GOT3 (cell line): ENCODE measurements at places on chromosomes 12 and 14.

DNA sequence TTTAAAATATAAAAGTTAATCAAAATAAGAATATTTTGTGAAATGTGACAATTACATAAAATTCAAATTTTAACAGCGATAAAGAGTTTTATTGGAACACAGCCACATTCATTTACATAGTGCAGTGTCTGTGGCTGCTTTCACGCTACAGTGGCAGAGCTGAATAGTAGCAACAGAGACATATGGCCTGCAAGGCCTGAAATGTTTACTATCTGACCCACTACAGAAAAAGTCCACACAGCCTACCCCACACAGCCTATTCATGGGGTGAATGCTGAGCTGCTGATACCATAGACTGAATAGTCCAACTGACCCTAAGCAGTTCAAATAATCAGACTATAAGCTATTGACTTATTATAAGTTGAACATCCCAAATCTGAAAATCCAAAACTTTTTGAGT is 13.2 kb downstream of the GNS start:
- DNase-seq: no peak

- no peak for DNase-seq
Observed at GRCh38 chr12:65269603-65270002, 8.9 kb upstream of the MSRB3 start.

GRCh38 chr14:53896726-53897125 is 59.9 kb downstream of the BMP4 start:
- no peak for DNase-seq

DNA sequence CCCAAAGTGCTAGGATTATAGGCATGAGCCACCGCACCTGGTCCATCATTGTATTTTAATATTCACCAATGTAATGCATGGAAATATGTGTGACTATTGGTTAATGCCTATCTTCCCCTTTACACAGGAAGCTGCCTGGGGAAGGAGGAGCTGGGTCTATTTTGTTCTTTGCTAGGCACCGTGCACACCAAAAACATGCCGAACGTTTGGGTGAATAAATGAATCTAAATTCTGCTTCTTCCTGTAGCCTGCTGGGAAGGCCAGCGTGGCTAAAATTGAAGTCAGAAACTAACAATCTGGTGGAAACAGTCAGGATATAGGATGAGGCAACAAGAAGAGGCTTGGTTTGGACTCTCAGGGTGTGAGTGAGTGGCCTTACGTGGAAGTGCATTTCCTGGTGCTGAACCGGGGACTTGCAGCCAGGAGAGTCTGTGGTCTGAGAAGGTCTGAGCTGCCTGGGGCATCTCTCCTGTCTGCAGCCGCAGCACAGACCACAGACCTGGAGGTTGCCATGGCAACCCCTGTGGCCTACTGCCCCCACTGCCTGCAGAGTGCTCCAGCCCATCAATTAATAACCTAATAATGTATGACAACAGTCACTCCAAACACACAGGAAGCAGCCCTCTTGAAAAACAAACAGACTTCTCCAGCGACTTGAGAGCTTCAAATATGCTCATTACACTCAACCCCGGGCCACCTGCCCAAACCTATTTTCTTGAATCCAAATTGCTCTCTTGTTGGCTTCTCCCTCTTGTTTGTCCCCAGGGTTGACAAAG is 5.5 kb upstream of the GPR68 start:
- no peak for DNase-seq

DNA sequence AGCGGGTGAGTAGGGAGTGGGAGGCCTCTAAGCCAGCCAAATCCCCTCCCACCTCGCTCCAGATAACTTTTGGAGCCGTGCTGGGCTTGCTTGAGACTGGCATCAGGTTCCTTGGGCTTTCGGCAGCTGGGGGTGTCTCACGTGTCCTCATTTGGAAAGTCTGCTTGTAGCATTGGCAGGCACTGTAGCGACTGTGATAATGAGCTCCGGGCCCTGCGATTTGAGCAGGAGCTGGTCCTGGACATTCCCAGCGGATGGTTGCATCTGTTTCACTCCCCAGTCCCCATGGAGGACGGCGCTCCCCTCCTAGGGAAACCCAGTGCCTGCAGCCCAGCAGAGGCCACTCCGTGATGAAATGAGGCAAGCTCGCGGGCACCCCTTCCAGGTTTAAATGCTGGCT is 49.4 kb downstream of the DGLUCY start:
- no peak for DNase-seq

DNA sequence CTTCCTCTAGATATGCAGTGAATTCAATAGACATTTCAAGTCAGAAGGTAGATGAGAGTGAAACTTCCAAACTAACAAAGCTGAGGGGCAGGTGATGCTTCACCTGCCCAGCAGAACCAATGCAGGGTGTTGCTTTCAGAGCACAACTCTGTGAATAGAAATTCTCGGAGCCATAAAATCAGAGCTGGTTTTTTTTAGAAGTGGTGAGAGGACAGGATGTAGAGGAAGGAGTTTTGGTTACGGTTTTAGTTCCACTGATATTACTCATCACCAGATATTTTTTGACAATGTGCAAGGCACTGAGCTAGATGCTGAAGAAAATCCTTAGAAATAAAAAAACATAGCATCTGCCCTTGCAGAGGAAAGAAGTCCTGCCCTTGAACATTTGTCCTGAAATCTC is 62.2 kb downstream of the BMP4 start:
- no peak for DNase-seq

- no peak for DNase-seq
Observed at GRCh38 chr12:45644541-45644940, 85.0 kb upstream of the ARID2 start.

DNA sequence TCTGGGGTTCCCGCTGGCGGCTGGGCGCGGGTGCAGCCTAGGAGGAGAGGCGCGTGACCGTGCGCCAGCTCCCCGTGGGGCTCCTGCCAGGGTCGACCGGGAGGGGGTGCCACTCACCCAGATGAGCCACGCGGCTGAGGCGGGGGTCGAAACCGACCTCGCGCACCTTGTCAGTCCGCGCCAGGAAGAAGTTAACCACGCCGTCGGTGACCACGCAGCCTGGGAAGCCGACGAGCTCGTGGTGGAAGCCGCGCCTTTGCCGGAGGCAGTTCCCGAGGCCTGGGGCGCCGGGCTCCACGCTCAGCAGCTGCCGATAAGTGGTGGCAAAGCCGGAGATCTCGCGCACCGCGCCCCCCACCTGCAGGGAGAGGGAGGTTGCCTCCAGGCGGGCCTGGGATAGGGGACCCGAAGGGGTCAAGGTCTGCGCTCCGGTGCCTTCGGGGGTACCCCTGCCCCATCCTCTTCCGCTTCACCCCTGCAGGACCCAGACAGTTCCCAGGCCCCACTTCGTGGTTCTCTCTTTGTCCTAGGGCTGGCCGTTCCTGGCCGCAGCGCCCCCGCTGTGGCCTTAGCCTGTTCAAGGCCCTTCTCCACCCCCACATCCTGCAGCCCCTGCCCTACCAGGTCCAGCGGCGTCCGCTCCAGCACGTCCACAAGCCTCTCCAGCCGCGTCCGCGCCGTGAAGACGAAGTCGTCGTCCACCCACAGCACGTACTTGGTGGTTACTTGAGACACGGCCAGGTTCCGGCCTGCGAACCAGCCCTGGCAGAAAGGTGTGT is 5.3 kb downstream of the B4GALNT1 start:
- no peak for DNase-seq

DNA sequence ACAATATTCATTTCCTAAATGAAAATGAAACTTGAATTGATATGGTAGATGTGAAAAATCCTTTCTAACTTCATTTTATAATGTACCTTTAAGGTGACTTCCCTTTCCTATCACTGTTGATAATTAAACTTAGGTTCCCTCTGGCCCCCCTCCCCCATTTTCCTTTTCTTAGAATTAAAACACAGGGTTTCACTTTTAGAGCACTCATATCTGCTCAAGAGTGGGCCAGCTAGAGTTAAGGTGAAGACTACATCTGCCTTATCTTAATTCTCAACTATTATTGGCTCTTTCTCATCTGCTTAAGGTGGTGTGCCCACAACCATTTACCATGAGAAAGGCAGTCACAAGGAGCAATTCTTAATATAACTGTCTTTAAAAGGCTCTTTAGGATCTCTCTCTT is 49.7 kb downstream of the LIN52 start:
- DNase-seq: no peak

DNA sequence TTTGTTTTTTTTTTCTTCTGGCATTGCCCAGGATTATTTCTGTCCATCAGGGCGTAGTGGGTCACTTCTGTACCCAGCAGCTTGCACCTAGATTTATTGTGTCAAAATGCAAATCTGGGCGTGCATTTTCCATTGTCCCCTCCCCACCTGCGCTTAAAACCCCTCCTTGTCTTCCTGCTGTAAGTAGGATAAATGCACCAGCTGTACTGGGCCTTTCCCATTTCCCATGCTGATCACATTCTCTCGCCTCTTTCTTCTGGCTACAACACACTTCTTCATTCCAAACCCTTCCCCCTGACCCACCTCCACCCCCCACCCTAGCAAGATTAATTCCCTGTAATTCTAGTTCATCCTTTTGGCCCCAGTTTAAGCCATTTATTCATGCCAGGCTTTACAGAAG is 128.0 kb downstream of the ETV6 start:
- DNase-seq: no peak

- DNase-seq: no peak
Observed at GRCh38 chr14:85883966-85884365, 354.0 kb downstream of the FLRT2 start.

DNA sequence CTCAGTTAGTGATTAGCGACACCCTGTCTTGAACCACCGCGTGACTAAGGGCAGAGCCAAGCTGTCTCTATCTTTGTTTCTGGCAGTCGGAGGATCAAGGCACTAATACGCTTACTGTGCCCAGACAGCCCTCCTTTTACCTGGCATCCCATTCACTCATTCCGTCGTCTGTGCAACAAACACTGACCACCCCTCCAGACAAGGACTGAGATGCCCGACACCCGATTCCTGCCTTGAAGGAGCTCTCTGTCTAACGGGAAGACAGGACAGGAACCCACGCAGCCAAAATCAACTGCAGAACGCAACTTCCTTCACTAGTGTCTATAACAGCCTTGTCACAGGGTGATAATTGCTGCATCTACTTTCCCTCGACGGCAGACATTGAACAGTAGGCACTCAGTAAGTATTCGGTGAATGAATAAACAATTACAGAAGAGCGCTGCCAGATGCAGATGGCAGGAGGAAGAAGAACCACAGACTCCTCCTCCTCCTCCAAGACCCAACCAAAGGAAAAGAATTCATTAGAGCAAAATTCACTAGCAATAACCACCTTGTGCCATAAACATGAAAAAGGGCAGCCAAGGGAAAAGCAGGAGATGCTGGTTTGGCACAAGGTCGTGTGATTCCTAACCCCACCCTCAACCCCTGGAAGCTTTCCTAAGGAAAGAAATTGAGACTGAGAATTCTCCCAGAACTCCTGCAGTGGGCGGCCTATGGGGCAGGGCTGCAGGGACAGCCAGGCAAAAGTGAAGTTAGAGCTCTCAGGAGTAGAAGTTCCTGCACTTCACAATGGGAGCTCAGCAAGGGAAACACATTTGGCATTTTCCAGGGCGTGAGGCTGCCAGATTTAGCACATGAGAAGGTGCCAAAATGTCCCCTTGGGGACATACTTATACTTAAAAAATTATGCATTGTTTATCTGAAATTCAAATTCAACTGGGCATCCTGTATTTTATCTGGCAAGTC is 186.6 kb upstream of the DIO3 start:
- DNase-seq: no peak

DNA sequence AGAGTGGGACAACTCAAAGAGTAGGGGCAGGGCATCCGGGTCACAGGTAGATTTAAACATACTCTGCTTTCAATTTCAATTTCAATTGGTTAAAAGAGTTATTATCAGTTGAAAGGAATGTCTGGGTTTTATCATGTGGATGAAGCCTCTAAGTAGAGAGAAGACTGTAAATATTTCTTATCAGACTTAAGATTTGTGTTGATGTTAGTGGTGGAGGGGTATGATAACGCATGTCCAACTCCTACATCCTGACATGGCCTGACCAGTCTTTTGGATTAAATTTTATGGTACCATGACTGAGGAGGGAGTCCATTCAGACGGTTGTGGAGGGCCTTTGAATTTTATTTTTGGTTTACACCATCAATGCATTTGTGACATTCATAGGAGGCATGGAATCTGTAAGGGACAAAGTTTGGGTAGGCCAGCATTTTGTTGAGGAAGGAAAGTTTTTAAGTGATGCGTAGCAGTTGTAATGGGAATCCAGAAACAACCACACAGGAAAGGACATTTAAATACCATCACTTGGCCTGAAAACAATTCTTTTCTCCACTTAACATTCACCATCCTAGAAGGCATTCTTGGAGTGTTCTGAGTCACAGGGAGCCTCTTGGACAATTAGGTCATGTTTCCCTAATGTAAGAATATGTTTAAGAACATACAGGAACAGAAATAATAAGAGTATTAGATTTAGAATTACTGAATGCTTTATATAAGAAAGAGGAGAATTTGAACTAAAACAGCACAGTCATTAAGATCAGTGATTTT is 371.9 kb downstream of the ATP23 start:
- DNase-seq: no peak

DNA sequence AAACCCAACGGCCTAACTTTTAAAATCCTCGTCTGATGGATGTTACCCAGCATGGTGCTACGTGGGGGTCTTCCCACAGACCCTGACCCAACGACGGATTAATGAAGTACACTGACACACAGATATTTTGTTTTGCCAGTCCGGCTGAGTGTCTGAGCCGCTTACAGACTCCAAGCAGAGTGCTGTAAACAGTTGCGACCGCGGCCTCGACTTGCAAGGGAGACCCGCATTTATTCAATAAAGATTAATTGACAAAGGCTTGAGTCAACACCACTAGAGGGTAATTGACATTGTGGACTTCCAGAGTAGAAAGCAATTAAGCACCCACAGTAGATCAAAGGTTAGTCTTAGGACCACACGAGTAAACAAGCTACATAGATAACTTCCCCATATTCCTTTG is 1042.4 kb downstream of the AACS start:
- no peak for DNase-seq

DNA sequence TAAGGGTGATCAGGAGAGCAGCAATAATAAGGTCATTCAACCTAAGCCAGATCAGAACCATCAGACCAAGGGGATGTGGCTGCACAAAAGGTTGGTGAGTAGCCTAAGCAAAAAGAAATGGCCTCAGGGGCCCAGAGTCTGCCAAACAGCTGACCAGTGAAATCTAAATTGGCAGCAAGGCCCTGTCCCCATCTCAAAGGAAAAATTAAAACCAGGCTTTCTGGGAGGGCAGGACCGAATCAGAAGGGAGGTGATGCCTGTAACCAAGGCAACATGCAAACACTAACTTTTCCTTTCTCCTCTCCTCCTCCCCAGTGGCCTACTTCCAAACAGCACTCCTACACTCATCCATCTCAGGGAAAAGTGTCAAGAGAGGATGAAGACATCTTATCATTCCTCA is 256.4 kb downstream of the NUAK1 start:
- no peak for DNase-seq

GRCh38 chr12:54215989-54216796 is 27.4 kb upstream of the SMUG1 start:
- DNase-seq: no peak

DNA sequence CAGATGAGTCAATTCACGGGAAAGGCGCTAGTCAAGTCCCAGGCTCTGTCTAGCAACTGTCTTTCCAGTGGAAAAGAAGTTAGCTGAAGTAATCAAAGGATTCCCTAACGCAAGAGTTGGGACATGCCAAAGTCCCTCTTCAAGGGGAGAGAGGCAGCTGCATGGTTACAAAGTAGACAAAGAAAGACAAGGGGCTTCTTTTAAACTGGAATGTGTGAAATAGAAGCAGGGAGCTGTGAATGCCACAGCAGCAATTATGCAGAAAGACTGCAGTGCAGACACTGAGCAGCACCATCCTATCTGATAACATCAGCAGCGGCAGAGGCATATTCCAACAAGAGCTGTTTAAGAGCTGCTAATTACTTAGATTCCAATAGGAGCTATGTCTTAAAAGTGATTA is 12.5 kb upstream of the CIPC start:
- no peak for DNase-seq
